ENCODE measurements at places on chromosomes 13 and 19.

GRCh38 chr13:51858433-51859247 lies 3.1 kb upstream of the CCDC70 start:
- no peak for DNase-seq

DNA sequence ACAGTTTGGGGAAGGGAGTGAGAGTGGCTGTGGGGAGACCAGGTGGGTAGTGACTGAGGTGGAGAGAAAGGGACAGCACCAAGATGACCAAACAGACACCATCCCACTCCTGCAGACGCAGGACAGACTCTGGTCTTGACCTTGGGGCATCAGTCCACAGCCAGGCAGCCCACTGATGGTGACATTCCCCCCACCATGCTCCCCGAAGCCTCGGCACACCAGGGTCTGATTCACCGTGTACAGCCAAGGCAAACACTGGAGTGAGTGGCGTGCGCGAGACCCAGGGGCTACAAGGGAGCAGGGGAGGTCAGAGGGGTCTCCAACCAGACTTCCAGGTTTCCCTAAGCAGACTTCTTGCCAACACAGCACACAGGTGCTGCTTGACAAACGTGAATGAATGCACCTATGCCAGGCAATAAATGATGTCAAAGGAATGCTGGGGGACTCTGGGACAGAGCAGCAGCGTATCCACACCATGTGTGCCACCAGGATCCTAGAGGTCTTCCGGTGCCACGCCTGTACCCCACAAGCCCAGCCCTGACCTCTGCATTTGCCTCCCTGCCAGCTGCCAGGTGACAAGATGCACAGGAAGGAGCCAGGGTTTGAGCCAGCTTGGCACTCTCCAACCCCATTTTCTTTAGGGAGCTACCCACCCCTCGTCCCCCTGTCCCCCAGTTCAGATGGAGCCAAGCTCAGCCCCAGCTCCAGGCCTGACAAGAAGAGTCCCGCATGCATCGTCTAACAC lies 18.5 kb downstream of the RANBP3 start:
- DNase-seq = no peak

- DNase-seq = no peak
These were observed 575.9 kb downstream of the MYO16 start for GRCh38 chr13:109205315-109205714.

DNA sequence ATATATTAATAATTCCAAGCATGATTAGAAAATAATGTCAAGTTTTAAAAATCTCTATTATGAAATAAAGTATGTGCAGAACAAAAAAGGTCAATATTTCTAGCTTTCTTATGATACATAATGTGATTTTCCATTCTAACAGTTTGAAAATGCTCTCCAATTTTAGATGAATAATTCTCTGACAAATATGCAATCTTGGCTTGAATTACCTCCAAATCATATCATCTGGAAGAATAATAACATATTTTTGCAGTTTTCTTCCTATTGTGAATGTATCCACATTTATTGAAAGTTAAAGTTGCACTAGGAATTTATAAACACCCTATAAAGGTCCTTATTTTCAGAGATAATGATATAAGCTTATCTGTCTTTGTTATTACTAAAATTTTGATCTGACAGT lies 548.5 kb upstream of the SLC10A2 start:
- DNase-seq = no peak

DNA sequence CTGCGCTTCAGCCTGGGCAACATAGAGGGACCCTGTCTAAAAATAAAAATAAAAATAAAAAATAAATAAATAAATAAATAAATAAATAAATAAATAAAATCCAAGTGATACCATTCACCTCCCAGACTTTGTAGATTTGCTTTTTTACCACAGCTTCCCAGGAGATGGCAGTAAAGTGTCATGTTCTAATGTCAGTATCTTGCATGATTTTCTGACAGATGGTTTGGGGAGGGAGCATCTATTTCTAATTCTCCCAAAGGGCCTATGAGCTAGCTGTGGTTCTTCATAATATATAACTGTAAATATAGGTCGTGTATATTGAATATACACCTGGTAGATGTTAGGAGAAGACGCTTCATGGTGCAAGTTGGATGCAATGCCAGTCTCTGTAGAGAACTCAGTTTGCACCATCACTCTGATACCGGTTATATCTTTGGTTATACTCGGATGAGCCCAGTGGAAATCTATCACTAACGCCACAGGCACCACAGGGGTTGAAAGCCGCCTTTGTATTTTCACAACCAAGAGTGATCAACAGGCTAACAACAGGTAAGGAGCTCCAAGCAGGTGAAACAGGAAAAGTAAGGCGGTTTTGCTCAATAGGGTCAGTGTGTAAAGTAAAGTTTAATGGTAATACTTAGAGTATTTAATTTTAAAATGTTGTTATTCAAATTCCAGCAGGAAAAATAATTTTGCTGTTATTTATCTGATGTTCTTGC lies 13.9 kb downstream of the APLP1 start:
- DNase-seq = no peak

DNA sequence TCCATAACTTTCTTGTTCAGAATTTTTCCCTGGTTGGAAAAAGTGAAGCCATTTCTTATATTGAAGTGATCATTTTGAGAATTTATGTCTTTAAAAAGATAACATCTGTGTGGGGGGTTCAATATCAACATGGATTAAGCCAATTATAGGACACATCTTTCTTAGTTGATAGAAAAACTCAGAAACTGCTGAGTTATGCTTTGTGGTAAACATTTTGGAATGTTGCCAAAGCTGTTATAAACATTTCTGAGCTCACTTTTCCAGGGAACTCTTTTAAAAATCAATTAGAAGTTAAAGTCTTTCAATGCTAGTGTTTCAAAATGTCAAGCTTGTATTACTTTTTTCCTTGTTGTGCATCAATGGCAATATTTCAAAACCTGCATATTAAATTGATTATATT lies 248.8 kb downstream of the DACH1 start:
- no peak for DNase-seq

DNA sequence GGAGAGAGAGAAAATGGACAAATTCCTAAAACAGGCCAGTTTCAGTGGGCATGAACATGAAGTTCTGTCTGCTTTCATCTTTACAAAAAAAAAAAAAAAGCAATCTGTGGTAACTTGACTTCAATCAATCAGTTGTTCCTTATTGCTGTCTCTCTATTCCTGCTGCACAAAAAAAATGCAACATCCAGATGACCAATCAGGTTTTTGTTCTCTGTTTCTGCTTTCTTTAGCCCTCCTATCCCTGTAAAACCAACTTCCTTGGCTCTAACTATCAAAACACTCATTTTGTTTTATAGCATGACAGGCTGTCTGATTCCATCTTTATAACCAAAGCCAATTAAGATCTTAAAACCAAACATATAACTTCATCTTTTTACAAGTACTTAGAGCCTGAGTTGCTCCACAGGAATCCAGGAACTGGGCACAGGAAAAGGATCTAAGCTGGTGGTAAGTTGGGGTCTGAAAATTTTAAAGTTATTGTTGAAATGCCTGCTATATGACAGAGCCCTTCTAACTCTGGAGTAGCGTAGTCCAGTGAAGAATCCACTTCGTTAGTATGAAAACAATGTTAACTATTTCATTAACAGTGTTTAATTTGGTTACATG lies at the start of gene FPR3:
Gene FPR3, plus strand, starts transcription at position 273 of the 606 bp plus-strand sequence. CDS start 28,592 bp downstream, outside the sequence.
- no peak for DNase-seq

GRCh38 chr13:80001510-80001842 lies 339.4 kb downstream of the SPRY2 start:
- DNase-seq = no peak

- no peak for DNase-seq
These were observed 4.0 kb downstream of the C19orf38 start for GRCh38 chr19:10852098-10852800.

- DNase-seq = no peak
These were observed 148.3 kb downstream of the MYO16 start for GRCh38 chr13:108777421-108778420.

DNA sequence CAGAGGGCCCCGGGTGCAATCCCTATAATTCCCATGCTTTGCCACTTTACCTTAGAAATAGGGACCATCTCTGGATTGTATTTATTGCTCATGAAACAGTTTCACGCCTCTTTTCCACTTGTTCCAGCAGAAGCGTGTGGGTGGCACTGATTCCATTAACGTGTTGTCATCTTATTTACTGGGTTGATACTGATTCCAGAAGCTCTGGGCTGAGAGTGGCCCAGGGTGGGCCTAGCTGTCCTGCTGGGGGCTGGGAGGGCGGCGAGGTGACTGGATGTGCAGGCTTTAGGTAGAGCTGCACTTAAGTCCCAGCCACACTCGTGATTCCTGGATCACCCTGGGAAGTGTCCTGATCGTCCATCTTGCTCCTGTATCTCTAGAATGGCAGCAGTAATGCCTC lies 155.0 kb downstream of the TEX29 start:
- DNase-seq = no peak

- no peak for DNase-seq
These were observed 135.4 kb downstream of the TNFRSF19 start for GRCh38 chr13:23705583-23705982.

DNA sequence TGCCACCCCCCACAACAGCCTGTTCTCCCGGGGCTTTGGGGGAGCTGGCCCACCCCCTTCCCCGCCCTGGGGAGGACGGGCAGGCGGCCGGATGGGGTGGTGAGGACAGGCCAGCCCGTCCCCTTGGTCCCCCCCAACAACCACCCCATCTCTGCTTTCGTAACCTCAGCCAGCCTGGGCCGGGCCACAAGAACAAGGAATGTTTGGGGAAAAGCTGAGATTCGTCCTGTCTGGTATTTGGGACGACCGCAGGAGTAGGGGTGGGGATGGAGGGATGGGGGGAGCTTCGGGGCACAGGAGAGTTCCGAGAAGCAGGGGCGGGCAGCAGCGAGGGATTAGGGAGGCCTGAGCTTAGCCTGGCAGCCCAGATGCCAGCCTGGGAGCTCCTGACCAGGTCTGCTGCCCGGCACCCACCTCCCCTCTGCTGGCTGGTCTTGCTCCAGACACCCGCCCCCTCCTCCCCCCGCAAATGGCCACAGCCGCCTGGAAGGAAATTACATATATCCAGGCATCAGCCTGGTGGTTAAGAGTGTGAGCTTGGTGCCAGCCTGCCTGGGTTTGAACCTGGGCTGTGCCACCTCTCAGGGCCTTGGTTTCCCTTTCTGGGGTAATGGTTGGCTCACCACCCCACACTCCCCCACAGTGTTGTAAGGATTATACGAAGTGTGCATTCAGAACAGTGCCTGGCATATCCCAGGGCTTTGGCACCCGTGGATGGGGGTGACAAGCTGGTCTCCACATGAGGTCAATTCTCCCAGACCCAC lies at the start of gene PODNL1:
Gene PODNL1, minus strand, starts transcription at position 117 of the 764 bp plus-strand sequence. CDS start 236 bp downstream, outside the sequence.
- no peak for DNase-seq

- no peak for DNase-seq
These were observed 418.2 kb downstream of the KLF12 start for GRCh38 chr13:73715911-73716510.

GRCh38 chr19:45554481-45554880 lies 30.1 kb downstream of the OPA3 start:
- DNase-seq = no peak

DNA sequence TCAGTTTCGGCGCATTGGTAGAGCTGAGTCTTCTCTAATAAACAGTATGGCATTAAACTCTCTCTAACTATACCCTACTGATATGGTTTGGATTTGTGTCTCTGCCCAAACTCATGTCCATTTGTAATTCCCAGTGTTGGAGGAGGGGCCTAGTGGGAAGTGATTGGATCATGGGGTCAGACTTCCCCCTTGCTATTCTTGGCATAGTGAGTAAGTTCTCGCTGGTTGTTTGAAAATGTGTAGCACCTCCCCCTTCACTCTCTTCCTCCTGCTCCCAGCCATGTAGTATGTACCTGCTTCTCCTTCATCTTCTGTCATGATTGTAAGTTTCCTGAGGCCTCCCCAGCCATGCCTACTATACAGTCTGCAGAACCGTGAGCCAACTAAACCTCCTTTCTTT lies 682.7 kb upstream of the ARGLU1 start:
- DNase-seq = no peak

GRCh38 chr19:51480590-51480989 lies 2.3 kb downstream of the CEACAM18 start:
- no peak for DNase-seq

- DNase-seq = no peak
These were observed 4.0 kb downstream of the SPPL2B start for GRCh38 chr19:2332341-2333026.

DNA sequence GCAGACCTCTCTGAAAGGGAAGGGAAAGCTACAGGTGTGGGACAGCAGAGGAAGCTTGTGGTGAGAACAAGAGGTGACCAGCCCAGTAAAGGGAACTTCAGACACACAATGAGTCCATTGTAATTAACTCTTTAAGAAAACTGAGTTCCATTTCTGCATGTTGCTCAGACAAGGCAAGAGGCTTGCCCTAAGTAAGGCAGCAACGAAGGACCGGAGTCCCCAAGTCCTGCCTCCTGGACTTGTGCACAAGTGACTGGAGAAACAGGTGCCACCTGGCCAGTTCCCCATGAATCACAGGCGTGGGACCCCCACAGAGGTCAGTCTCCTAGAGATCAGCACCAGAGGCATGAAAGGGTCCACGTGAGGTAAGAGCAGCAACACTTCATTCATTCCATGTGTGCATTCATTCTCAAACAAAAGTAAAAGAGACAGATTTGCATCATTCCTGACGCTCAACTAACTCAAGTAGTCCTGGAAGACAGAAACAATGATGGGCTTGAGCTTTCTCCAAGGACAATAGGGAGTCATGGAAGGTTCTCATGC lies 14.7 kb upstream of the SIGLEC6 start:
- no peak for DNase-seq

Data from stimulated activated CD8-positive, alpha-beta memory T cell treated with anti-CD3 and anti-CD28 coated beads, Interleukin-7, amount 100 ng/mL, for 4 hours (primary cell).